ENCODE measurements at places on chromosomes 3 and 15.

DNA sequence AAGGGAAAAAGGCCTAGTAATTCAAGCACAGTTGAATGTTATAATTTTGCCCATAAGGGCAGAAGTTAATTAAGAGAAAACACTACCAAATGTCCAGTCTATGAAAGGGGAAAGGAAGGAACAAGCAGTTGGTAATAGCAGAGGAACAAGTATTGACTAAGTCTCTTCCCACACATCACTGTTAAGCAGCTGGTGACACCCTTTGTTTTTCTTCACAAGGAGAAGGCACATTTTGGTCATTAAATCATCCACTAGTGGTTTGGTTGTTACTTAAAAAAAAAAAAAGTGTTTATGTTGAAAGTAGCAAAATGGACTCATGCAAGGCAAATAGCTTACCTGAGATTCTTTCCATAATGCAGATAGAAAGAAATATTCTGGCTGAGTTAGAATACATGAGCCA lies 321.4 kb upstream of the NECTIN3 start:
- no peak for DNase-seq

- no peak for DNase-seq
Observed at GRCh38 chr15:100783291-100783690, 96.3 kb upstream of the ALDH1A3 start.

DNA sequence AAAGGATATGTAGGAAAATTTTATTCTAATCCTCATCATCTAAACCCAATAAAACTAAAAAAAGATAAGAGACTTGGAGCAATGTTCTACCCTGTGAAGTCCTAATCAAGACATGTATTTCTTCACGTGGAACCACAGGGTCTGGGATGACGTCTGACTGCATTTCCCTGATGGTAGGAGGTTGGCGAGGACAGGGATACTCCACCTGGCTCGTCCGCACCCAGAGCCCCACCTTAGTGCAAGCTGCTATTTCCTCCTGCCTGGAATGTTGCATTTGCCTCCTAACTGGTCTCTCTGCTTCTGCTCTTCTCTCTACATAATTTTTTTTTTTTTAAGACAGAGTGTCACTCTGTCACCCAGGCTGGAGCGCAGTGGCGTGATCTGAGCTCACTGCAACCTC lies 57.7 kb upstream of the RASGRP1 start:
- DNase-seq: no peak

DNA sequence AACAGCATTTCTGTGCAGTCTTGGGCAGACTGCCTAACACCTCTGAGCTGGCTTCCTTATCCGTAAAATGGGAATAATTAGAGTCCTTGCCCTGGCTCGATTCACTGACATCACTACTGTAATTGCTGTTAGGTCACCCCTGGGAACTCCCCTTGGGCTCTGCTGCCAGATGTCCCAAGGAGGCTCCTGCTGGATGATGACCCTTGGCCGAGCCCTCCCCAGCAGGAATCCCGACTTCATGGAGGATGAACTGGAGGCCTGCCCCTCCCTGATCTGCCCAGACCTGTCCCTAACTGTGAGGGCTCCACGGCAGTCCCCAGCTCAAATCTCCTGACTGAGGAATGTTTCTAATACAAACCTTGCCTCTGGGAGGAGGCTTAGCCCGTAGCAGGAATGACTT lies 18.0 kb downstream of the ESYT3 start:
- DNase-seq: no peak

GRCh38 chr3:46882377-46883053 lies 5.0 kb downstream of the PTH1R start:
- DNase-seq: no peak

DNA sequence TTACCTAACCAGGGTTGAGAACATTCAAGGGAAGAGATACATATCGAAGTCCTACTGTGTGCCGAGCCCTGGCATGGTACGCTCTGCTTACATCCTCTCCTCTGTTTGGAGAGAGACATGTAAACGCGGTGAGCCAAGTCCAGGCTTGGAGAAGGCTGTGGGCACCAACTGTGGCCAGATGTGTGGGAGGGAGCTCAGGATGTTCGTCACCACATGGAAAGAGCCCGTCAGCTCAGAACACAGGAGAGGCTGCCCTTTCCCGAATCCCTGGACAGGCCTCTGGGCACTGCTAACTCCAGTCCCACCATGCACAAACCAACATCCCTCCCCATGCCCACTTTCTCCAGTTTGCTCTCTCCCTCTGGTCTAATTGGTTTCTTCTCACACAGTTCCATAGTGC lies 43.0 kb downstream of the MESD start:
- no peak for DNase-seq

DNA sequence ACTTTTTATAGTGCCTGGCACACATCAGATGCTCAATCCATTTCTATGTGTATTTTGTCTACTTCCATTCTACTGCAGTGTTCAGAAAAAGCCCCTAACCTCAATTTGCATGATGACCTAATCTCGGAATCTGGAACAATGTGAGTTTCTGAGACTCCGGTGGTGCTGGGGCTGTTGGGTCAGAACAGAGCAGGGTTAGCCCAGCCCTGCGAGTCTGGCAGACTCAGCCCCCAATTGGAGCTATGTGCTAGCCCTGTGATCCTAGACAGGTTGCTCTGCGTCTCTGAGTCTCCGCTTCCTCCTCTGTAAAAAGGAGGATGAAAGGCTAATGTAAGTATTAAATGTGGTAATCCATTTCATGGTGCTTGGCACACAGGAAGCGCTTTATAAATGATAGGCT lies 95.0 kb upstream of the ICE2 start:
- no peak for DNase-seq

DNA sequence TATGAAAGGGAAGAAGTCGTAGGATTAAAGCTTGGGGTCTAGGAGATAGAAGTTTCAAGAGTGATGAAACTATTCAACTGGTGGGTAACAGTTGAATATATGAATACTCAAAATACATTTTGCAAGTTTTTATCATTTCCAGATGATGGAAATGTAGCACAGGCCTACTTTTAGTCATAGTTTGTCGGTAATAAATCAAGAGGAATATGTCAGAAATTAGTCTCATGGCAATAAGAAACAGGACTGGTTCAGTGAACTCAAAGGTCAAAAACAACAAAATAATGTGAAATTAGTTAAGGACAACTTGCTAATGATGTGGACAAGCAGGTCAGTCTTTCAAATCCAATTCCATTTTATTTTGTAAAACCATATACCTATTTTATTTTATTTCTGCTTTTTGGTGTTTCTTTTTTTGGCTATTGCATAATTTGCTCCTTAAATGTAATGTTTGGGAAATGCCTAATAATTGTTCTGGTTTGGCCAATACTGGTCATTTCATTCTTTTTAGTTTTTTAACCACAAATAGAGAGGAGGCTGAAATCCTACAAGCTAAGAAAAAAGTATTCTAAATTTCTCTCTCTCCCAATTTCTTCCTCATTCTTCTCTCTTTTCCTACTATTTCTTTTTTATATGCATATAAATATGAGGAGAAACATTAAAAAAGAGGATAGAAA lies 195.2 kb upstream of the ARHGEF26 start:
- DNase-seq: no peak

DNA sequence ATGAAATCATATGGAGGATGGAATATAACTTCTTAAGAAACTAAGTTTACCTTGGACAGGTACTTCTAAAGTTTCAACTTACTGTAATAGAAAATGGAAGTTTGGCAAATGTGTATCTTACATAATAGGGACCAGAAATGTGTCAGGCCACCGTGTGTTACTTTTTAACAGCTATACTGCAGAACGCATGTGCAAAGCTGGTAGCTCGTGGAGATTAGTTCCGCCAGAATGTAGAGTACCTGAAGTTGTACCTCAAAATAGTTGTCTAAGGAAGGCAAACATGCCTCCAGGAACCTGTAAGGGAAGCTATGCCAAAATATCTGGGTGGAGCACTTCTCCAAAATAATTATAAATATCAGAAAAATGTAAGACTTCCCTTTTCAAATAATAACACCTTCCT lies 920.6 kb downstream of the ROBO1 start:
- DNase-seq: no peak

DNA sequence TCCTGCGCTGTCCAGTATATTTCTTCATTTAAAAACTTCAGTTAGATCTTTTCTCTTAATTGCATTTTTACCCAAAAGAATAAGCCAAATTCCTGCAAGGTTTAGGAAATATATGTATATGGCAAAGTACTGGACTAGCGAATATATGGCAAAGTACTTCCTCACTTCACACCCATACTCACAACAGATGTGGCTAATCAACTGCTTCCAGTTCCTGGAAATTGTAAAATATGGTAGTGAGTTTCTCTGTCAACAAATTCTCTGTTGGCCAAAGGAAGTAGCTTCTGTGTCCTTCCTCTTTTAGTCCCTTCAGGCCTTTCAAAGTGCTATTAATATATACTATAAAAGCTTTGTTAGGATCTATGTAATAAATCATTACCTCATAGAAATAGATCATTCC lies 22.0 kb downstream of the GPR15 start:
- DNase-seq: no peak
